D721Med (cell line): ENCODE measurements at places on chromosomes 12 and 14.

DNA sequence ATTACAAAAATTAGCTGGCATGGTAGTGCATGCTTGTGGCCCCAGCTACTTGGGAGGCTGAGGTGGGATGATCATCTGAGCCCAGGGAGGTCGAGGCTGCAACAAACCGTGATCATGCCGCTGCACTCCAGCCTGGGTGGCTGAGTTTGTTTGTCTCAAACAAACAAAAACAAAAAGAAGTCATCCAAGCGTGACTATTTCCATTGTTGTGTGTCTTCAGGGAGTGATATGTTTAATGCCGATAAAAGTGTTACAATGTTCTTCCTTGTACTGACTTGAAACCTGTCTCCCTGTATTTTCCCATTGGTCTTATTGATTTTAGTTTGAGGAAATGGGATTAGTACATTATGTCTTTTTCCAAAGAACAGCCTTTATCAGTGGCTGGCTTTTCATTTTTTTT lies 75.6 kb upstream of the USP44 start:
- no peak for DNase-seq

- no peak for DNase-seq
These were observed 5.7 kb upstream of the SLC38A4 start for GRCh38 chr12:46831335-46832129.

GRCh38 chr12:51870504-51870903 lies 17.4 kb upstream of the ANKRD33 start:
- no peak for DNase-seq

DNA sequence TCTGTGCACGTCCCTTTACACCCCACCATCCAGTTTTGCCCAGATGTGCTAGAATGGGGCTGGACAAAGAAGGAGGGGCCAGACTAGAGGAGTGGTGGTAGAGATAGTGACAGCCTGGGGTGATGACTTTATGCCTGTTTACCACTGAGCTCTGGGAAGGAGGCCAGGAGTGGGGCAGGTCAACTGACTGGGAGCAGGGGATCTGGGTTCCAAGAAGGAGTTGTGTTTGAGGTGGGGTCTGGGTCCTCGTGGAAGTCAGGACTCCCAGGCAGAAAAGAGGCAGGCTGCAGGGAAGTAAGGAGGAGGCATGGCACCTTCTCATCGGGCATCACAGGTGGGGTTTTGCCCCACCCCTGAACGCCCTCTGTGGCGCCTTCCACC lies 315 bp downstream of the LTB4R2 start:
- no peak for DNase-seq

DNA sequence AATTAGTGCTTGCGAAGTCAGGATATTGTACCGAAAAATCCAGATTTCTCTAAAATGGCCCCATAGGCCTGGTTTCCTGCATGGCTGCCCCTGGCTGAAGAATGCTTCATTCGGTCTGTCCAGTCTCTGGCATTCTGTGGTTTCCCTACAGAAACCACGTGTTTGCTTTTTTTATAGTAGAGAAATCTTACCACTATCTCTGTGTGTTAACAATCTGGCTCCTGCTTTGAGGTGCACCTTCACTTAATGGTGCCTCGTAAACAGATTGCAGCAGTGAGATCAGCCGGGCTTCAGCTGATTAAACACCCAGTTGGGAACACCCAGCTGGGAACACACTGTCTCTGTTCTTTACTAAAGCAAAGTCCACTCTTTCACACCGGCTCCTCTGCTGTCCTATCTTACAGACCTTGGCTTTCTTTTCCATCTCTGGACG lies 6.7 kb upstream of the DNAAF2 start:
- DNase-seq = no peak

DNA sequence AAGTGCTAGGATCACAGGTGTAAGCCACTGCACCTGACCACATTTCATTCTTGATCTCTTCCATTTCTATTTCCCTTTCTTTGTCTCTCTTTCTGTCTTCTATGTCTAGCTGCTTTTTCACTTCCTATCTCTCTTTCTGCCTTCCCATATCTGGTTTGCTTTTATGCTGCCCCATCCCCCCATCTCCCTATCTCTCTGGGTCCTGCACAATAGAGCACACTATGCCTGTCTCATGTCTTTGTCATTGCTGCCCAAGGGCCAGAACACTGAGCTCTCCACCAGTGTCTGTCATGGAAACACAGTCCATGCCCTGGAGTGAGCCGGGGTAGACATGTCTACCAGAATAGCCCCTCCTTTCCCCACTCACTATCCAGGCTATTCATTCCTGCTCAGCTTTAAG lies 12.3 kb upstream of the RARG start:
- DNase-seq = no peak

DNA sequence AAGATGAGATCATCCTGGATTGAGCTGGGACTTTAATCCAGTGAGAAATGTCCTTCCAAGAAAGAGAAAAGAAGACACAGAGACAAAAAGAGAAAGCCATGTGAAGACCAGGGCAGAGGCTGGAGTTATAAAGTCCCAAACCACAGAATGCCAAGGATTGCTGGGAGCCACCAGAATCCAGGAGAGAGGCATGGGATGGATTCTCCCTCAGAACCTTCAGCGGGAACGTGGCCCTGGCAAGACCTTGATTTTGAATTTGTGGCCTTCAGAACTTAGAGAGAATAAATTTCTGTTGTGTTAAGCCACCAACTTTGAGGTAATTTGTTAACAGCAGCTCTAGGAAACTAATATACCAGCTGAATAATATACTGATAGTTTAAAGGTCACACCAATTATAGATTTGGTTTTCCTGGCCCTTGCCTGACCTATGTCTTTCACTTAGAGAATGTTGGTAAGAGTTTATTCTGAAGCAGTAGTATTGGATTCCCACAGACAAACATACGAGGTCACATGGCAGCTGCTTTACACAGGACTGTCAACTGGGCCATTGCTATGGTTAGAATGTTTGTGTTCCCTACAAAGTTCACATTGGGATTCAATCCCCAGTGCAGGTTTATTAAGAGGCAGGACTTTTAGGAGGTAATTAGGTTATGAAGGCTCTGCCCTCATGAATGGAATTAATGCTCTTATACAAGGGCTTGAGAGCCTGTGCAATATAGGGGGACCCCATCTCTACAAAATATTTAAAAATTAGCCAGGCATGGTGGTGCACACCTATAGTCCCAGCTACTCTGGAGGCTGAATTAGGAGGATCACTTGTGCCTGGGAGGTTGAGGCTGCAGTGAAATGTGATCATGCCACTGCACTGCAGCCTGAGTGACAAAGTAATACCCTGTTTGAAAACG lies 156.5 kb upstream of the EEA1 start:
- no peak for DNase-seq

- no peak for DNase-seq
These were observed 769.8 kb upstream of the MGAT4C start for GRCh38 chr12:87025976-87026375.

DNA sequence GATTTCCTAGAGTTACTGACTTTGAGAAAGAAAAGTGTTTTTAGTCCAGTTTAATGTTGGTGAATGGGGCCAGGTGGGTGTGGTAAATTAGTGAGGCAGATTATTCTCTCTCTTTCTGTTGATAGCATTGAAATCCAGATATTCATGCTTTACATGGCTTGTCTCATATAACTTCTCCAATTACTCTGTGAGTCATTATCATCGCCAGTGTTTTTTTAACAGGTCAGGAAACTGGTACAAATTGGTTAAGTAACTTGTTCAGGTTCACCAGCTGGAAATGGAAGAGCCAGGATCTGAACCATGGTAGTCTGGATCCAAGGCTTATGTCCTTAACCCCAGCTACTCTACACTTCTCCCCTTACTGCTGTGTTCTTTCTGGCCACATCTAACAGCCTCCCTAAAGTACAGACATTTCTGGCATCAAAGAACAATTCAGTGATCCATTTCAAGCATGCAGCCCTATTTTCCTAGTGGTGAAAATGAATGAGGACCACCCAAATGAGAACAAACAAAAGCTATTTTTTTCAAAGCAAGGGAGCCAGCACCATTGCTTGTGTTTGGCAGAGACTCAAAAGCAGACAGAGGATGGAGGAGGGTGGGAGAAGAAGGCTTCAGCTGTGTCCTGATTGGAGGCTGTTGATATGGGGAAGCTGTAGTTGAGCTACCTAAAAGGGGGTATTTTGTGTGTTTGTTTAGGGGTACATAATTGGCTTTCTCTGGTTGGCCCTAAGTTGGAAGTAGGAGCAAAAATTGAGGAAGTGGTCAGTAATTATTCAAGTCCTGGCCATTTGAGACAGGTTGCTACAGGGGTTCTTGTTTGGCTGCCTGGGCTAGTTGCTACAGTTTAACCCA lies 1.7 kb downstream of the IRAK3 start:
- DNase-seq = no peak

DNA sequence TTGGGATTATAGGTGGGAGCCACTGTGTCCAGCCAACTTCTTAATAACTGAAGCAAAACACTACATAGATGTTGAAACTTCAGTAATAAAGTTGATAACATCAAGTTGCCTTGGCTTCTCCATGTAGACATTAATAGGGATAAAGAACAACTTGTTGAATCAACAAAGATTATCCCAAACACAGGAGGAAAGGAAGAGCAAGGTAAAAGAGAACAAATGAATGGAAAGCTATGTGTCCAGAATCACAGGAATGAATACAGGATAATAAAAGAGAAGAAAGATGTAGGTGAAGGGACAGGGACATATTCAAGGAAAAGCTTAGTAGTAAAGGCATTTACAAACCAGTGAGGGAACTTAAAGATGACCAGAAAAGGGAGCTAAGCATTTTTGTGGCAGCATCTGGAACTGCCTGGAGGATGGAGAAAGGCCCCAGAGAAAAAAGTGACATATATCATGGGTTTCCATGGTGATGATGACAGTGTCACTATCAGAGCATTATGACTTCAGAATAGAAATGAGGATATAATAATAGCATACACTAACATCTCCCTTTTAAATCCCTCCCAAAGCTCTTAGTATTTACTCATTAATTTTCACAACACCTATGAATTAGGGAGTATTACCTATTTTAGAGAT lies 24.0 kb upstream of the MDM1 start:
- no peak for DNase-seq

DNA sequence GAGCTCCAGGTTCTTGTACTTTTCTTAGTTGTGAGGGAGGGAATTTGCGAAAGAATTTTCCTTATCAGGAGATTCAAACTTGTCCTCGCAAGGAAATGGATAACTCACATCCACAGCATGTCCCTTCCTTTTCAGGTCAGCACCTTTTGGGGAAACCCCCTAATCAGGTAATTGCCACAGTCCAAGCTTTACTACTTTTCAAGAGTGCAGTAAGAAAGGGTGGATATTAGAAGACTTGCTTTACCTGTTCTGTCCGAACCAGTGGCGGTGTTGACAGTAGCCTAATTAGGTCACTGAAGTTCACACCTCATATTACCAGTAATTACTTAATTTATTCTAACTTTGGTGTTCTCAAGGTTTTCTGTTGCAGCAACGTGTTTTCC lies 6.7 kb upstream of the C12orf50 start:
- no peak for DNase-seq

- no peak for DNase-seq
These were observed 186.1 kb downstream of the FOXG1 start for GRCh38 chr14:28952666-28953065.

GRCh38 chr14:63663428-63664341 lies 22.0 kb upstream of the WDR89 start:
- no peak for DNase-seq

GRCh38 chr14:74848768-74849167 lies 27.2 kb downstream of the PROX2 start:
- no peak for DNase-seq

DNA sequence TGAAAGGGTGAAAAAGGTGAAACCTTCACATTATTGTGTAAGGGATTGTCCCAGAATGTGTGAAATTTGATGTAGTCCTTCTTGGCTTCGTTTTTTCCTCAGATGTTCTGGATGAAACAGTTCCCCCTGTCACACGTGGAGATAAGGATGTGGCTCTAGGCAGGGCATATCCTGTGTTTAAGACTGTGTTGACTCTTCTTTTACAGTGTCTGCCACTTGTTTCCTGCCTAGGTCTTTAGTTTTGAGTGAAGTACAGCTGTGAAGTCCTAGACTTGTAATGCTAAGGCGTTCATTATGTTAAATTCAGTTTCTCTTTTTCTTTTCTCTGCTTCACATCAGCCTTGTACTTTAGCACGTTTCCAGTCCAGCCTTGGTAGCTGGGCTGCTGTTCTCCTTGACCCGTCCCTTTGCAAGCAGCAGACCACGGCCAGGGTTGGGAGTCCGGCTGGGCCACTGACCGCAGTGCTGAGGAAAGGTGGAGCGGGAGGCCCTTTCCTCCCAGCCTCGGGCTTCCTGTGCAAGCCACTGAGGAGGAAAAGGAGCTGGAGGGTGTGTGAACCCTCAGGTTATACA lies 59.1 kb downstream of the RASSF3 start:
- DNase-seq = no peak

- DNase-seq = no peak
These were observed 157.2 kb upstream of the PRKD1 start for GRCh38 chr14:30084811-30085210.

DNA sequence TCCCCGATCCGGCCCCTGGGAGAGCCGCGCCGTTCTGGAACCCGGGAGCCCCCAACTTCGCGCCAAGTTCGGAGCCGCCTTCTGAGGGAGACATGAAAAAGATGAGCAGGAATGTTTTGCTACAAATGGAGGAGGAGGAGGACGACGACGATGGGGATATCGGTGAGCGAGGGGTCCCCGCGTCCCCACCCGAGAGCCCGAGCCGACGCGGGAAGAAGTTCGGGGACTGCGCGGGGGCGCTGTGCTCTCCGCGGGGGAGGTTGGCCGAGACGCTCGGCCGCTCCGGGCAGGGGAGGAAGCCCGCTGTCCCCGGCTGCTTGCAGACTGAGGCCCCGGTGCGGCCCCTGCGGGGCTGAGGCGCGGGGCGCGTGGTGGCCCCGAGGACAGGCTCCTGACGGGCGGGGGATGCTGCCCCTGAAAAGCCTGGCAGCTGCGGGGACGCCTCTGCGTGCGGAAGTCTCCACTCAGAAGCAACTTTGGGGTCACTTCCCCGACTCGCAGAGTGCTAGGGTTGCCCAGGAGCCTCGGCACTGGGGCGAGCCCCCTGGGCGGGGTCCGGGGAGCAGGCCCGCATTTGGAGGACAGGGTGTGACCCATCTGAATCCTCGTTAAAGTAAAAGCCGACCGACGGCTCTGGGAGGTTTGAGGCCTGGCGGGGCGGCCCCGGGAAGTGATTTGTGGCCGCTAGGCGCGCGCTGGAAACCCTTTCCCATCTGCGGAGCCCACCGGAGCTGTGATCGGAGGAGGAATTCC lies 511 bp downstream of the ANO6 start:
- no peak for DNase-seq

DNA sequence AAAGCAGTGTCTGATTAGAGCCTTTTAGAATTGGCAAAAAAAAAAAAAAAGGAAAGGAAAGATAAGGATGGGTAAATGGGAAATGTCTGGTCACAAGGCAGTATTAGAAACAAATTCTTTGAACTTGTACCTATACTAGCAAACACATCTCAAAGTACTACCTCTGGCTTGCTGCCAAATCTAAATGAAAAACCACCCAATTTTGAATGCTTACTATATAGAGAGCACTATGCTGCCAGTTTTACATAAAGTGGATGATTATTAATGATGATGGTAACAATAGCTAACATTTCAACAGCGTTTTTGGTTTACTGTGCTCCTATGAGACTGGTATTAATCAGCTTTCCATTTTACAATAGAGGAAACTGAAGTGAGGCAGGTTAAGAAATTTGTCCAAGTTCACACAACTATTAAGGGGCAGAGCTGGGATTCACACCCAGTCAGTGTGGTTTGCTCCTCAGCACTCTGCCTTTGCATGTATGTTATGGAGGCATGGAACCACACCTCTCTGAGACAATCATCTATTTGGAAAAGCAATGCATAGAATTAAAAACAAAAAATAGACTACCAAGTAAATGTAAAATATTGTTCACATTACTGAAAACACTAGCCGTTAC lies 34.2 kb downstream of the ATP2B1 start:
- no peak for DNase-seq
